ENCODE measurements at places on chromosomes 6 and 20.

- no peak for DNase-seq
Observed at GRCh38 chr20:58485393-58485792, 29.8 kb downstream of the APCDD1L start.

GRCh38 chr6:119636060-119636459 lies 286.5 kb upstream of the MAN1A1 start:
- no peak for DNase-seq

GRCh38 chr6:126440923-126441322 lies 101.0 kb downstream of the CENPW start:
- DNase-seq = no peak

- DNase-seq = no peak
Observed at GRCh38 chr6:158642097-158642601, 2.4 kb downstream of the DYNLT1 start.
